ENCODE measurements at places on chromosomes 6 and 20.

GRCh38 chr6:138031850-138032249 is 75.4 kb downstream of the PERP start:
- DNase-seq: no peak

DNA sequence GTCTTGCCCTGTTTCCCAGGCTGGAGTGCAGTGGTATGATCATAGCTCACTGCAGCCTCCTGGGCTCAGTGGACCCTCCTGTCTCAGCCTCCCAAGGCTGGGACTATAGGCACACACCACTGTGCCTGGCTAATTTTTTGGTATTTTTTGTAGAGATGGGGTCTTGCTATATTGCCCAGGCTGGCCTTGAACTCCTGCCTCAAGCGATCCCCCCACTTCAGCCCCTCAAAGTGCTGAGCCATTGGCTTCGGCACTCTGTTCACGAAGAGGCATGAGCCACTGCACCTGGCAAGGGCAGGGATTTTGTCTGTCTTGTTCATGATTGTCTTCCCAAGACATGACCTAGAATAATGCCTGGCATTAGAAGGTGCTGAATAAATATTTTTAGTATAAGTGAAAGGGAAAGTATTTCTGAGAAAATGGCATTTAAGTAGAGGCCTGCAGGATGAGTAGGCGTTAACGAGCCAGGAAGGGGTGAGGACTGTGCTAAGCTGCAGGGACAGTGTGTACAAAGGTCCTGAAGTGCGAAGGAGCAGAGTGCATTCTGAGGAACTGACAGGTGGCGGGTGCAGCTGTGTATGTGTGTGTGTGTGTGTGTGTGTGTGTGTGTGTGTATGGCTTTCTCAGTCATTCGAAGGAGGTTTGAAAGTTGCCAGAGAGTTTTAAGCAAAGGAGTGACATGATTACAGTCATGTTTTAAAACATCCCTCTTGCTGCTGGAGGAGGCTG is 43.0 kb downstream of the VEGFA start:
- no peak for DNase-seq

DNA sequence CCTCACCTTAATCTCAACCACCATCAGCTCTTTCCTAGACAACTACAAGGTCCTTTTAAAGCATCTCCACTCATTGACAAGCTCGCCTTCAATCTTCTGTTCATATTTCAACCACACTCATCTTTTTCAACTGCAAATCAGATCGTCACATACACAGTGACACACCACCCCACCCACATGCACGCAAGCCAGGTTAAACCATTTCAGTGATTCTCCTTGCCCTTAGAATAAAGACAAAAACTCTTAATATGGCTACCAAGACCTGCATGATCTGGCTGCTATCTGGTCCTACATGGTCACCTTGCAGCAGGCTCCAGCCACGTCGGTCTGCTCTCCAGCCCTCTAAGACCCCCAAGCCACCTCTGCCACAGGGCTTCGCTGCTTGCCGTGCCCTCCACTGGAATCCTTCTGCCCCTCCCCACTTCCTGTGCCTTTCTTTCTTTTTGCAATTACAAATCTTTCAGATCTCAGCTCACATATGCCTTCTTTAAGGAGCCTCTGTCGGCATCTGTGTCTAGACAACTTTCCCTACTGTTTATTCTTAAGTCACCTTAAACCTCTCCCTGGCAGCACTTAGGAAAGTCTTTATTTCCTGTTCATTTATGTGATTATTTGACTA is 507.3 kb upstream of the ARID1B start:
- no peak for DNase-seq

DNA sequence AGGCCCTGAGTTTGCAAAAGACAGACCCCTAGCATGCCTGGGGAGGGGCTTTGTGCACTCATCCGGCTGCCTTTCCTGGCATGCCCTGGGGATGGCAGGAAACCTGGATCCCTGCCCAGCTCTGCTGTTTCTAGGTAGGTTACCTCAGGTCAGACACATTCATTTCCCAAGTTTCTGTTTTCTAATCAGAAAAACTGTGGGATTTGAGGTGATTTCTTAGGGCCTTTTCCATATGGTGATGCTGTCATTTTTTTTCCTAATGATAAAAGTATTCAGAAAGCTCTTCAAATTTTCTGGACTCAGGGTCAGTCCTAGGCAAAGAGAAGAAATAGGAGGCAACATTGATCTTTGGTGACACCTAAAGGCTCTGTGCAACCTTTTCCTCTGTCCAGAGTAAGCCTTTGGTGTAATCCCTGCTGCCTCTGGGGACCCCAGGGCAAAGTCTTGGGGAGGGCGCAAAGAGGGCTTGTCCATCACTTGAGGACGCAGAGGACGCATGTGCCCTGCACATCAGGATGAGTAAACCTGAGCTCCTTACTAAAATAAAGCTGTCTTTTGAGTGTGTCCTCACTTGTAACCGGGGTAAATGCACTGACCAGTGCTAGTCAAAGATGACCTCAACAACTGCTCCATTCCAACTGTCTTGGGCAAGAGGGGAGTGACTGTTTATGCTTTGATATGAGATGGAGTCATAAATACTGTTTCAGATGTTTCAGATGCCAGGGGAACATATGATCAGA is 13.5 kb upstream of the TRAM2 start:
- DNase-seq: peak; percentile 90

GRCh38 chr20:6714279-6714711 is 53.2 kb upstream of the BMP2 start:
- no peak for DNase-seq

DNA sequence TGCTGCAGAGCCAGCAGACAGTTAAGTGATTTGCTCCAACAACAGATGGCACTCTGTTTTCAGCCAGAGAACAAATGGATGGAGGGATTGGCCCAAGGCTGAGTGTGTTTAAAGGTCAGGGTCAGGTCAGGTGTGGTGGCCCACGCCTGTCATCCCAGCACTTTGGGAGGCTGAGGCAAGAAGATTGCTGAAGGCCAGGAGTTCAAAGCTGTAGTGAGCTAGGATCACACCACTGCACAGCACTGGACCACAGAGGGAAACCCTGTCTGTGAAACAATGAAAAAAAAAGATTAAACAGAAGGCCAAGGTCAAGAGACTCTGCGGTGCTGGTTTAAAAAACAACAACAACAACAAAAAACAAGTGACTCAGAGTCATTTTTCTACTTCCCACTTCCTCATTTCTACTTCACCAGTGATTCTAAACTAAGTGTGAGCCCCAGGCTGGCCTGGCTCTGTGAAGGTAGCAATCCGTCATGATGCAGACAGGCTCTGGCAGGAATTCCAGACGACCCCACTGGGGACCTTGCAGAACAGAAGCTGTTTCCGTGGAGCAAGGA is 42.5 kb upstream of the ARMC2 start:
- no peak for DNase-seq

DNA sequence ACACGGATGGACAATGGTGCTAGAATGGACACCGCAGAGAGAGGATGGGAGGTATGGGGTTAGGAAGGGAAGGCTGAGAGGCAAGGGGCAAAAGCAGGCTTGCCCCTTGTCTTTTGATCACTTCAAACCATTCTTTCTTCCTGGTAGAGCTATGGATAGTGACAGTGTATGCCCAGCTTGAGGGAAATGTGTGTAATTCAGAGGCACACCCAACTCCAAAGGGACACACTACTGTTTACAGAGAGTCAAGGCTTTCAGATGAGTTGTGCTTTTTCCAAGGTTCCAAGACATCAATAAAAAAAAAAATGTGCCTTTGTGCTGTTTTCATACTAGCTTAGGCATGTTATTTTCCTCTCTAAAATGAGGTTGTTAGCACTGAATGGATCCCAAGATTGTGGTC is 185.0 kb downstream of the MCHR2 start:
- DNase-seq: no peak

- no peak for DNase-seq
Observed at GRCh38 chr6:136007345-136007744, 155.8 kb downstream of the PDE7B start.

- DNase-seq: no peak
Observed at GRCh38 chr6:145863988-145864616, 49.5 kb upstream of the FBXO30 start.

DNA sequence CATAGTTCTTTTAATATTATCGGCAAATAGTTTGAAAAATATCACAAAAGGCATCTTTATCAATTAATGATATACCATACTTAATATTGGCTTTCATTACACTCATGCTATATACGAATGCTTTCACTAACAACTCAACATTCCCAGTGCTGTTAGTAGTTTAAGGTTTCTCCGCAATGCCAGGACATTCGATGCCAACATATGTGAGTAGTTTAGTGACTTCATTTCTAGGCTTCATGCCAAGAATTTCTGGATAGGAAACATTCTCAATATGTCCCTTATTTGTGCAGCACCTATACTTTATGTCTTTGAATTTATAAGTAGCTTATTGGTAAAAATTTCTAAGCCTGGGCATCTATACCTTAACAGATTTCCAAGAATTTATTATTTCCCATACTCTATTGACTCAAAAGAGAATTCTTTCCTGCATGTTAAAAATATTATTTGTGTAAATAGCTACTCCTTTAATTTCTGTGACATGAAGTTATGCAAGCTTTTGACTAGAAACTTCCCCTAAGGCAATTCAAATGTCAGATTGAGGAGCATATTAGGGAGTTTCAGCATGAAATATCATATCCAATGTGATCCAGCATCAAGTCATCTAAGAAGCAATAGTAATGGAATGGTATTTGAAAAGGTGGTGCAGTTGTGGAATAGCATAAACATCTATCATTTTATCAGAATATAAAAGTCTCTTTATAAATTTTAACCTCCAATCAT is 236.0 kb upstream of the STXBP5 start:
- peak; percentile 83 for DNase-seq

- DNase-seq: no peak
Observed at GRCh38 chr6:127811900-127812570, 88.8 kb downstream of the THEMIS start.

DNA sequence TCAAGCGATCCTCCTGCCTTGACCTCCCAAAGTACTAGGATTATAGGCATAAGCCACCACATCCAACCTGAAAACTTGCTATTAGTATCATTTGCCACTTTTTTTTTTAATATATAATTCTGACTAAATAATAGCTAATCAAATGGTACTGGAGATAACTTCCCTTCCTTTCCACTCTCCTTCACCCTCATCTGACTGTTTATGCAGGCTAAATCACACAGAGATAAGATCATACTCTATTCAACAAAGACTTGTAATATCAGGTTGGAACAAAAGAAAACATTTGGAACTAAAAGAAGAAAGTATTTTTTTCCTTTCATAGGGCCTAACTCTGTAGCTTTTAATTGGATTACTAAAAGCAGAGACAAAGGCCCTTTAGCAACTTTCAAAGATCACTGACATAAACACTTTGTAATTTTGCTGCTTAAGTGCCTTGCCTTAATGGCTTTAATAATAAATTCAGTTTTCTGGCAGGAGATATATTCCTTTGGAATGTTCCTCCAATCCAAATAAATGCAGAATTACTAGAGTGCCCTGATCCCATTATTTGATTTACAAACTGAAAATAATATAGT is 198.7 kb upstream of the ASCC3 start:
- no peak for DNase-seq

DNA sequence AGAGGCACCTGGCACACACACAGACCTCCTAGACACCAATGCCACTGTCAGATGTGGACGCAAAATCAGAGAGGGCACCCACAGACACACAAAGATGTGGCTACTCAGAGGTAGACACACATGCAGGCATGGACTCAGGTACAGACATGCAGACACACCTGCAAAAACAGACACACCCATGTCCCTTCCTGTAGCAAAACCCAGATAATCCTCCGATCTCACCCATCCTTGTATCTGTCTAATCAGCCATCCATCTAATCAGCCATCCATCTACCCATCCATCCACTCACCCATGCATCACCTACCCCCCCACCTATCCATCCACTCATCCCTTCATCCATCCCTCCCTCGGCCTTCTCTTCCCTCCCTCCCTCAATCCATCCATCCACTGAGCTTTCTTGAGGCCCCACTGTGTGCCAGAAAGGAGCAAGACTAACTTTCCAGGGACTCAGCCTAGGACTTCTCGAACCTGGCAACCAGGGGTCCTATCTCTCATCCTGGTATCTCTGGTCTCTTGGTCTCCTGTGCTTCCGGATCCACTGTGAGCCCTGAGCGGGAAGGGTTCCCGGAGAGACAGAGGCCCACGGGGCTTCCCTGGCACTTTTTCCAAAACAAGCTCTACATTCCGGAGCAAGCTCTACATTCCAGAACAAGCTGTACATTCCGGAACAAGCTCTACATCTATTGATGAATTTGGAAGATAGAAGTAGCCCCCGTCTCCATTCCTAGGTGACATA is 1.1 kb upstream of the TGM2 start:
- DNase-seq: no peak

- DNase-seq: peak; percentile 50
Observed at GRCh38 chr20:37335642-37336368, 10.1 kb upstream of the SRC start.

- peak; percentile 18 for DNase-seq
Observed at GRCh38 chr6:155678361-155678760, 222.7 kb upstream of the NOX3 start.

DNA sequence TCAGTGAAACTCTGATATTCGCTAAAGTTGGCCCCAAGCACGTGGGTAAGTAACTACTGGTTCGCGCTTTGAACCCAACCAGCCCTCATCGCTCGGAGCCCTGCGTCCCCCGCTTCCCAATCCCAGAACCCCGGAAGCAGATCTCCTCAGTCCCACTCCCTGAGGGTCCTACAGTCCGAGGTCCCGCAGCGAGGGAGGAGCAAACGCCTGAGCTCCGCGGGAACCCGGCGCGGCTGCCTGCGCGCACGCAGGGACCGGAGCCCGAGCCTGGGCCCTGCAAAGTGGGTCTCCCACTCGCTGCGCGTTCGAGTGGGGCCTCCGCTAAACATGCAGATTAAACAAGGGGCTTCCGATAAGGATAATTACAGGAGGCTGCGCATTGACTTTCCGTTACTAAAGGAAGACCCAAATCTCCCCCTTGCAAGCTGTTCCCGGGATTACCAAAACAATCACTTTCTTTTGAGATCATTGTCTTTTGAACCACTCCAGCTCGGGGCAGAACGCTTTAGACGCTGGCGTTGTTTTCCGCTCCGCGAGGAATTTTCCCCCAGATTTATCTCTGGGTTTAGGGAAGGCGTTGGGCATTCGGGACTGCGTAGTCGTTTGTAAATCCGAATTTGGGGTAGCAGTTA is 1.3 kb upstream of the VSX1 start:
- no peak for DNase-seq

DNA sequence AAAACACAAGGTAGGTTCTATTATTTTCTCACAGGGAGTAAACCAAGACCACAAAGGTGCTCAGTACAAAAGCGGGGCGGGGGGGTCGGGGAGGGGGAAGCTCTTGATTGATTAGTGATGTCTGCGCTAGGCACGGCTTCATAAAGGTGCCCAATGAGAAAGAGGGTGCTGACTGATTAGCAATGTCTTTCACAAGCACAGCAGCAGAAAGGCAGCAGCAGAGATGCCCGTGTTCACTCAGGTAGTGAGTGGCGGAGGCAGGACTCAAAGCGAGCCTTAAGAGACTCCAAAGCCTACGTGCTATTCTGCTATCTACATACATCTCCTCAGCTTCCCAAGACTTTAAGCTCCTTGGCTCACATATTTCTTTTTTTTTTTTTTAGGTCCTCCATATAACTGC is 20.3 kb downstream of the NFATC2 start:
- no peak for DNase-seq

GRCh38 chr6:157450931-157451742 is 70.1 kb downstream of the ZDHHC14 start:
- no peak for DNase-seq
